ENCODE measurements at places on chromosomes 3 and 15. TPM values are rescaled to one million over a fixed set of nuclear protein-coding genes. Genes with fewer than 3 reads are reported as not detected.

GRCh38 chr3:112405845-112406244 lies 72.9 kb downstream of the CD200 start:
- H3K4me1 ChIP-seq = no peaks in the 10 kb centered on the region
- no peak for DNase-seq
- no peaks in the 10 kb centered on the region for H3K36me3 ChIP-seq
- no peak overlapping the region for H3K27ac ChIP-seq
- no peak overlapping the region for H3K4me3 ChIP-seq

- H3K27ac ChIP-seq = peak overlapping the region; percentile 93
- H3K36me3 ChIP-seq = no peaks in the 10 kb centered on the region
- no peak overlapping the region for H3K4me3 ChIP-seq
- no peaks in the 10 kb centered on the region for H3K27me3 ChIP-seq
- peaks cover 44% of the 10 kb centered on the region for H3K4me1 ChIP-seq
Observed at GRCh38 chr3:111769110-111769991, 89.7 kb upstream of the PHLDB2 start.

GRCh38 chr15:29822684-29823459 lies 604 bp upstream of the TJP1 start:
- peak overlapping the region; percentile 95 for H3K27ac ChIP-seq
- H3K36me3 ChIP-seq = no peaks in the 10 kb centered on the region
- H3K4me1 ChIP-seq = peaks cover 31% of the 10 kb centered on the region

GRCh38 chr3:194487289-194488054 lies 670 bp upstream of the ATP13A3 start:
- peaks cover 27% of the 10 kb centered on the region for H3K36me3 ChIP-seq
- H3K4me3 ChIP-seq = peak overlapping the region; percentile 83
- DNase-seq = peak; percentile 86
- no peaks in the 10 kb centered on the region for H3K27me3 ChIP-seq
- peak overlapping the region; percentile 86 for H3K27ac ChIP-seq

GRCh38 chr3:147157631-147158030 lies 248.7 kb downstream of the ZIC4 start:
- no peaks in the 10 kb centered on the region for H3K36me3 ChIP-seq
- no peak overlapping the region for H3K4me3 ChIP-seq
- no peaks in the 10 kb centered on the region for H3K4me1 ChIP-seq

GRCh38 chr3:31253782-31254181 lies 278.9 kb upstream of the STT3B start:
- H3K4me3 ChIP-seq = no peak overlapping the region
- no peak for DNase-seq
- H3K4me1 ChIP-seq = peaks cover 3% of the 10 kb centered on the region
- no peak overlapping the region for H3K27ac ChIP-seq

DNA sequence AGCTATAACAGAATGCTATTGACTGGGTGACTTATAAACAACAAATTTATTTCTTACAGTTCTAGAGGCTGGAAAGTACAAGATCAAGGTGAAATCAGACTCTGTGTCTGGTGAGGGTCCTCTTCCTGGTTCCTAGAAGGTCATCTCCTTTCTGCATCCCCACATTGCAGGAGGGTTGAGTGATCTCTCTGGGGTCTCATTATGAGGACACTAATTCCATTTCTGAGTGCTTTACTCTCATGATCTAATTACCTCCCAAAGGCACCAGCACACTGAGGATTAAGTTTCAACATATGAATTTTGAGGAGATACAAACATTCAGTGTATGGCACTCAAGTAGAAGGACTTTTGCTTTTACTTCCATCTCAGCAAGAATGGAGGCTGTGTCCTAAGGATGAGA lies 534.1 kb upstream of the KCNMB2 start:
- no peaks in the 10 kb centered on the region for H3K36me3 ChIP-seq
- no peaks in the 10 kb centered on the region for H3K4me1 ChIP-seq
- no peak overlapping the region for H3K4me3 ChIP-seq
- no peak for DNase-seq
- no peaks in the 10 kb centered on the region for H3K27me3 ChIP-seq

DNA sequence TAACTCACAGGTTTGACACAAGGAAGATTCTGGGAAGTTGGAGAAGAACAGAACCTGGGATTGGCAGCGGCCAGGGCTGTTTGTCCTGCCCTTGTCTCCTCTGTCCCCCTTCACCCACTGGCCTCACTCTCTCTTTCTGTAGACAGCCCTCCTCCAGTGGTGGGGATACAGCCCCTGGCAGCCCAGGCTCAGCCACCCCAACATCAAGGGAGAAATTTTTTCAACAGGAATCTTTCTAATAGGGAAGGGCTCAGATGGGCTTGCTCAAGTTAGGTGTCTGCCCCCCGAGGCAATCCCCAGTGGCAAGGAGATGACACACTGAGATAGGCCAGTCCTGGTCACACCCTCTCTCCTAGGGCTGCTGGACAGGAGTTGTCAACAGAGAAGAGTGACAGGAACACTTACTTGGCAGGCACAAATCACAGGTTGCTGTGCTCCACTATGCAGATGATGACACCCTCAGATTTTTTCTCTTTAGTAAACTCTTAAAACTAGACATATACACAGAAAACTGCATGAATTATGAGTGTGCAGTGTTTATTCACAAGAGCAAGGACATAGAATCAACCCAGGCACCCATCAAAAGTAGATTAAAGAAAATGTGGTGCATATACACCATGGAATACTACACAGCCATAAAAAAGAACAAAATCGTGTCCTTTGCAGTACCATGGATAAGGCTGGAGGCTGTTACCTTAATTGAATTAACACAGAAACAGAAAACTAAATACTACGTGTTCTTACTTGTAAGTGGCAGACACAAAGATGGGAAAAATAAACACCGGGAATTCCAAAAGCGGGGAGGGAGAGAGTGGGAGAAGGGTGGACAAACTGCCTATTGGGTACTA lies 36.3 kb downstream of the PLA2G4D start:
- peaks cover 9% of the 10 kb centered on the region for H3K4me1 ChIP-seq
- H3K27me3 ChIP-seq = peaks cover 48% of the 10 kb centered on the region
- no peak for DNase-seq
- H3K36me3 ChIP-seq = no peaks in the 10 kb centered on the region

GRCh38 chr3:19104459-19104858 lies 43.9 kb upstream of the KCNH8 start:
- H3K4me1 ChIP-seq = no peaks in the 10 kb centered on the region
- H3K27me3 ChIP-seq = no peaks in the 10 kb centered on the region
- H3K27ac ChIP-seq = no peak overlapping the region
- H3K36me3 ChIP-seq = no peaks in the 10 kb centered on the region

- no peak overlapping the region for H3K27ac ChIP-seq
- no peaks in the 10 kb centered on the region for H3K4me1 ChIP-seq
- DNase-seq = no peak
- no peaks in the 10 kb centered on the region for H3K36me3 ChIP-seq
- no peaks in the 10 kb centered on the region for H3K27me3 ChIP-seq
Observed at GRCh38 chr15:85171736-85172135, 190.1 kb downstream of the PDE8A start.

DNA sequence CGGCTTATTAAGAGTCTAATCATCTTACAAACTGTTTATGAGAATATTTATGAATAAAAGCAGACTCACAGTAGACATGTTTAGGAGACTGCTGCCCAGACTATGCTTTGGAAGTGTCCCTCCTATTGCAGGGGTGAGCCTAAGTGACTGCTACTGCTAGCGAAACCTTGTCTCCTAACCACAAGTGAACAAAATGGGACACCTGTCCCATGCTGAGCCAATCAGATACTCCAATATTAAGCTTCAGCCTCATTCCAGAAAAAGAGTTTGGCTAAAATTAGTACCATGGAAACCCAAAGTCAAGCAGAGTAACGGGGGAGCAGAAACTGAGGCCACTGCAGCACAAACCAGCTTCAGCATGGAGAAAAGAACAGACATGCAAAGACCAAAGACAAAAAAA lies 4.6 kb downstream of the DENND6A start:
- H3K4me1 ChIP-seq = peaks cover 5% of the 10 kb centered on the region
- no peak overlapping the region for H3K4me3 ChIP-seq
- no peaks in the 10 kb centered on the region for H3K27me3 ChIP-seq
- H3K36me3 ChIP-seq = no peaks in the 10 kb centered on the region
- no peak for DNase-seq

DNA sequence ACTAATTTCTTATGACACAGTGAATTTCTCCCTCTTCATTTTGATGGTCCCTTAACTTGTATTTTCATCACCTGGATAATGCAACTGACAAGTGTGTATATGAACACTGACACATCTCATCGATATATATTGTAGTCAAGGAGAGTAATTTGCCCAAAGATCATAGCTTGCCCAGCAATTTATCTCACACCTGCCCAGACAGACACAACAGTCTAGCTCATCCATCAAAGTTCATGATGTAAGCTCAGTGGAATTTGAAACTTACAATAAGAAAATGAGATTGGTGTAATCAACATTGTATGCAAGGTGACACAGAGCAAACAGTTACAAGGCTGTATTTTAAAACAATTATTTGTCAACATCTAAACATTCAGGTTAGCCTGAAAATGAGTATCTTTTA lies 805.8 kb downstream of the NAALADL2 start:
- H3K4me1 ChIP-seq = peaks cover 5% of the 10 kb centered on the region
- no peak overlapping the region for H3K4me3 ChIP-seq
- no peaks in the 10 kb centered on the region for H3K36me3 ChIP-seq
- no peaks in the 10 kb centered on the region for H3K27me3 ChIP-seq

GRCh38 chr3:134106580-134106979 lies 76.9 kb upstream of the SLCO2A1 start:
- H3K27ac ChIP-seq = no peak overlapping the region
- H3K27me3 ChIP-seq = no peaks in the 10 kb centered on the region
- no peaks in the 10 kb centered on the region for H3K36me3 ChIP-seq
- H3K4me3 ChIP-seq = no peak overlapping the region
- no peaks in the 10 kb centered on the region for H3K4me1 ChIP-seq

DNA sequence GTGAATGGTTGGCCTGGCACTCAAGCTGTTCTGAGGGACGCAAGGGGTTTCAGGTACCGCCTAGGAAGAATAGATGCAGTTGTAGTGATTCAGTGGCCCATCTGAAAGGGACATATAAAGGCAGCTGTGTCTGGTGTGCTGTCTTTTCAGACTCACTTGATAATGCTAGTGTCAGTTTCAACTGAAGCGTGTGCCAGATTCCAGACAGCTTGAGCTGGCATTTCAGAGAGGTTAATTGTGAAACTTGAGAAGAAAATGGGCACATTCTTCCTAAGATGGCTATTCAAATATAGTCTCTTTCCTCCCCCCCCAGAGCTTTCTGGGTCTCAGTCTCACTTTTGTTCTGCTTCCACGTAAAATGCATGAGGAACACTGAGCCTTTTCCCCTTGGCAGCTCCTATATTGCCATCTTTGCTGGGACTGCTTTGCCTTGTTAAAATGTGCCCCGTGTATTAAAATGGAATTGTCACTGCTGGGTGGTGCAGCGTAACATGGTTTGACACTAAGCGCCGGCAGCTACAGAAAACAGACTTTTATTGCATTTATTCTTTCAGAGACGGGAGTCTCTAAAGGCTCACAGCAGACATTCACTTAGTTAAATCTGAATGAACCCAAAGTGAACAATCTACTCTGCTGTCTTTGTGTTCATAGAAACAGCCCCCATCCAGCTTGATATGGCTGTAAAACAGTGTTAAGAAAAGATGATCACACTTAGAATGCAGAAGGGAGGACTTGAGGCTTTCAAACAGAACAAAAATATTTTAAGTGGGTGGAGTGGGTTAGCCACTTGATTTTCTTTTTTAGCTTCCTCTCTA lies 478.7 kb downstream of the RBMS3 start:
- H3K4me3 ChIP-seq = peak overlapping the region; percentile 38
- H3K27ac ChIP-seq = peak overlapping the region; percentile 99
- H3K4me1 ChIP-seq = peaks cover 59% of the 10 kb centered on the region
- H3K36me3 ChIP-seq = no peaks in the 10 kb centered on the region
- H3K27me3 ChIP-seq = no peaks in the 10 kb centered on the region
- DNase-seq = no peak

DNA sequence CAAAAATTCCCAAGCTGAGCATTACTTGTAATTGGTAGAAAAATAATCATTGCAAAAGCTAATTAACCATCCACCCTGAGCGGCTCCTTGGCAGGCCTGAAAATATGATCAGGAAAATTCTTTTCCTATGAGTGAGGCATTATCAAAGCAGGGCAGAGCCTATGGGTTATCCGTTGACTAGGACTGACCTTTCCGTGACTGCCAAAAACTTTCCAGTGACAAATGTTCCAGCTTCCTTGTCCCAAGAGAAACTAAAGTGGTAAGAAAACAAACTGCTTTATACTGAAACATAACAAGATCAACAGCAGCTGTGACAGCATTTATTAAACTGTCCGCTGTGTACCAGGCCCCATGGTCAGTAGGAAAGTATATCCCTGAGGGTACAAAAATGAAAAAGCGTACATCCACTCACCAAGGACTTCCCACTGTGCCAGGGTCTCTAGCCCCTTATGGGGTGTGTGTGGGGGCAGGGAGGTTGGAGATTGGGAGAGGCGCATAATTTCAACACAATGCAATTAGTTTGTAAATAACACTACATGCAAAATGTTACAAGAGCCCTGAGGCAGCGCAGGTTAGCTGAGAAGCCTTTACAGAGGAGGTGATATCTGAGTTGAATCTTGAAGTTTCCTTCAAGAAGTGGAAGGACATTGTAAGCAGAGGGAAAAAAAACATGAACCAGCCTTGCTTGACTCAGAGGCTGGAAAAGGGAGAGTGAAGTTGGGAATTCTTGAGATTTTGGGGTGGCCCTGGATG lies 8.5 kb downstream of the LIPC start:
- peaks cover 29% of the 10 kb centered on the region for H3K4me1 ChIP-seq
- no peak overlapping the region for H3K4me3 ChIP-seq
- no peaks in the 10 kb centered on the region for H3K27me3 ChIP-seq
- H3K27ac ChIP-seq = peak overlapping the region; percentile 56
- no peaks in the 10 kb centered on the region for H3K36me3 ChIP-seq
- DNase-seq = no peak

- H3K36me3 ChIP-seq = no peaks in the 10 kb centered on the region
- no peak overlapping the region for H3K27ac ChIP-seq
- no peak for DNase-seq
- H3K4me1 ChIP-seq = peaks cover 12% of the 10 kb centered on the region
Observed at GRCh38 chr3:65734792-65735191, 303.9 kb downstream of the MAGI1 start.

GRCh38 chr3:31226346-31226745 lies 306.4 kb upstream of the STT3B start:
- peaks cover 4% of the 10 kb centered on the region for H3K27me3 ChIP-seq
- DNase-seq = no peak
- no peak overlapping the region for H3K27ac ChIP-seq
- no peak overlapping the region for H3K4me3 ChIP-seq

TRIM71 gene
- not detected for total RNA-seq

MASP1 gene
- 1.2 TPM for total RNA-seq

C3orf70 gene
- total RNA-seq = 1.4 TPM

XYLB gene
- 12.4 TPM for total RNA-seq

P2RY12 gene
- total RNA-seq = not detected

MYD88 gene
- 10.3 TPM for total RNA-seq

CLRN1 gene
- total RNA-seq = not detected

PLAAT1 gene
- under 0.01 TPM for total RNA-seq

ADGRG7 gene
- not detected for total RNA-seq

TIMP4 gene
- 2.4 TPM for total RNA-seq

DVL3 gene
- total RNA-seq = 60.4 TPM
